ENCODE measurements at places on chromosomes 13 and 19.

GRCh38 chr13:108220041-108220440 lies 1.8 kb downstream of the ABHD13 start:
- no peak for DNase-seq

GRCh38 chr13:67133476-67133875 lies 96.7 kb downstream of the PCDH9 start:
- DNase-seq = no peak

GRCh38 chr13:45258334-45258675 lies 57.5 kb upstream of the KCTD4 start:
- DNase-seq = no peak

GRCh38 chr13:108902405-108903155 lies 273.2 kb downstream of the MYO16 start:
- peak; percentile 78 for DNase-seq

DNA sequence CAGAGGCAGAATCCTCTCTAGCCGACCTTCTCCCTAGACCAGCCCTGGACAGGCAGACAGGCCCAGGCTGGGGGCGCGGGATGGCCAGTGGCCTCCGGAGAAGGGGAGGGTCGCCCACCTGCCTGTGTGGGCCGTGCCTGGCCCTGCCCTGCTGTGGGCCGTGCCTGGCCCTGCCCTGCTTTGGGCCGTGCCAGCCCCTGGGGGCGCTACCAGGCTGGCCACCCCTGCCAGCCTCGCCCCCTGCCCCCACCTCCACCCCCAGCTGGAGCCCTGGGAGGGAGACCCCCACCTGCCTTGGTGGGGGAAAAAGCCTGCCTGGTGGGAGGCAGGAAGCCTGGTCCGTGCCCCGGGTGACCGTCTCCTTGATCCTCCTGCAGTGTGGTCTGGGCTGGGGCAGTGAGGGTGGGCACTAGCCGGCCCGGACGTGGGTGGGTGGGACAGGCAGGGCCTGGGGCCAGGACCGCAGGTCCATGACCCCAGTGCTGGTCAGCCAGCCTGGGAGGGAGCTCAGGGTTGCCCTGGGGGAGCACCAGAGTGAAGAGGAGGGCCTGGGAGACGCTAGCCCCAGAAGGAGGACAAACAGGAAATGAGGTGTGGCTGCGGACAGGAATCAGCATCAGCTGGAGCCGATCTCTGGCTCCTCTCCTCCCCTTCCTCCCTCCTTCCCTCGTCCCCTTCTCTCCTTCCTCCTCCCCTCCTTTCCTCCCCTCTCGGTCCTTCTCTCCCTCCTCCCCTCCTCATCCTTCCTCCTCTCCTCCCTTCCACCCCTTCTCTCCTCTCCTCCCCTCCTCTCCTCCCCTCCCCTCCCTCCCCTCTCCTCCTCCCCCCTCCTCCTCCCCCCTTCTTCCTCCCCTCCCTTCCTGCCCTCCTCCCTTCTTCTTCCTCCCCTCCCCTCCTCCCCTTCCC lies 5.1 kb upstream of the MKNK2 start:
- no peak for DNase-seq

GRCh38 chr19:35561436-35561835 lies 2.0 kb downstream of the ATP4A start:
- DNase-seq = no peak

DNA sequence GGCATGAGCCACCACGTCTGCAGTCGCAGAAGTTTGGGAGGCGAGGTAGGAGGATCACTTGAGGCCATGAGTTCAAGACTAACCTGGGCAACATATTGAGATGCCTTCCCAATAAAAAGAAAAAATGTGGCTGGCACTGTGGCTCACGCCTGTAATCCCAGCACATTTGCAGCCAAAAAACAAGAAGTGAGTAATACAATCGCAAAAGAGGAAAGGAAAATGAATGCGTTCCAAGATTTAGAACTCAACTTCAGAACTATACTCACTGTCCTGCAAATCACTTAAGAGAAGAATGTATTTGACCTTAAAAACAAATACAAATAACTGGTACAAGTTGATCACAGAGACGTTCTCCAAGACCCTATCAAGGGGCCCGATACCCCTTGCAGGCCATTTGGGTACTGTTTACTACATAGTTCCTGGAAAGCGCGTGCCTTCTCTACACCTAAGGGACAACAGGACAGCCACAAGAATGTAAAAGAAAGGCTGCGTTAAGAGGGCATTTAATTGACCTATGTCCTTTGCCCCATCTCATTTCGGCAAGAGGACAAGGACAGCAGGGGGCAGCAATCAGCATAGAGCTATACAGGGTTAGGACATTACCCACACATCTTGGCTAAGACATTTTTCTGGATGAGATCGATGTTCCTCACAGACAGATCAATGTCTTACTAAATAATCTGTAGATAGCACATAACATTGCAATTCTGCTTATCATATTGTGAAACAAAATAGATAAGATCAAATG lies 41.3 kb downstream of the FLT3 start:
- no peak for DNase-seq

- DNase-seq = no peak
Observed at GRCh38 chr19:46063201-46063600, 22.4 kb upstream of the IGFL4 start.

DNA sequence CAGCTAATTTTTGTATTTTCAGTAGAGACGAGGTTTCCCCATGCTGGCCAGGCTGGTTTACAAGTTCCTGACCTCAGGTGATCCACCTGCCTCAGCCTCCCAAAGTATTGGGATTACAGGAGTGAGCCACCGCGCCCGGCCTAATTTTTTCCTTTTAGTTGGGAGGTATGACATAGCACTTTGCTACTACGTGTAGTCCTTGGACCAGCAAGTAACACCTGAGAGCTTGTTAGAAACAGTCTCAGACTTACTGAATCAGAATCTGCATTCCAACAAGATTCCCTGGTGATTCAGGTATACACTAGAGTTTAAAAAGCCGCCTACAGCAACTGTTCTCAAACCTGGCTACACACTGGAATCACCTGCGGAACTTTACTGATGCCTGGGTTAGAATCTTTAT lies 1.8 kb upstream of the FARP1 start:
- no peak for DNase-seq

DNA sequence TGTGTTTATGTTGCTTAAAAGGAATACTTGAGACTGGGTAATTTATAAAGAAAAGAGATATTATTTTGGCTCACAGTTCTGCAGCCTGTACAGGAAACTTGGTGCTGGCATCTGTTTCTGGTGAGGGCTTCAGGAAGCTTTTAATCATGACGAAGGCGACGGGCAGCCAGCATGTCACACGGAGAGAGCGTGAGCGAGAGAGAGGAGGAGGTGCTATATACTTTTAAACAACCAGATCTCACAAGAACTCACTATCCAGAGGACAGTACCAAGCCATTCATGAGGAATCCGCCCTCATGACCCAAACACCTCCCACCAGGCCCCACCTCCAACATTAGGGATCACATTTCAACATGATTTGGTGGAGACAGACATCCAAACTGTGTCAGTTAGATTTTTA lies 163.4 kb upstream of the TSC22D1 start:
- no peak for DNase-seq

DNA sequence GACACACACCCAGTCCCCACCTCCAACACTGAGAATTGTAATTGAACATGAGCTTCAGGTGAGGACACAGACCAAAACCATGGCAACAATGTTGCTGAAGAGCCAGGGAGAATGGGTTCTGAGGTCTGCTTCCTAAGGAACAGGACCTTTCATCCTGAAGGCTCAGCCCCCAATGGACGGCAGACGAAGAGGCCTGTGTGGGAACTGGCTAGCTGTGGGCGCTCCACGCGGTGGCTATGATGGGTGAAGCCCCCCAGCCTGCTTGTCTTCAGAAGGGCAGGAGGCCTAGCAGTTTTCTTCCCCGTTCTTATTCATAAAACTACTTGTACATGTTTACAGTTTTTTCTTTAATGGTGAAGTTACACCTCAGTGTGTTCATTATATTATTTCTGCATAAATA lies 136.1 kb upstream of the SPACA7 start:
- DNase-seq = no peak

DNA sequence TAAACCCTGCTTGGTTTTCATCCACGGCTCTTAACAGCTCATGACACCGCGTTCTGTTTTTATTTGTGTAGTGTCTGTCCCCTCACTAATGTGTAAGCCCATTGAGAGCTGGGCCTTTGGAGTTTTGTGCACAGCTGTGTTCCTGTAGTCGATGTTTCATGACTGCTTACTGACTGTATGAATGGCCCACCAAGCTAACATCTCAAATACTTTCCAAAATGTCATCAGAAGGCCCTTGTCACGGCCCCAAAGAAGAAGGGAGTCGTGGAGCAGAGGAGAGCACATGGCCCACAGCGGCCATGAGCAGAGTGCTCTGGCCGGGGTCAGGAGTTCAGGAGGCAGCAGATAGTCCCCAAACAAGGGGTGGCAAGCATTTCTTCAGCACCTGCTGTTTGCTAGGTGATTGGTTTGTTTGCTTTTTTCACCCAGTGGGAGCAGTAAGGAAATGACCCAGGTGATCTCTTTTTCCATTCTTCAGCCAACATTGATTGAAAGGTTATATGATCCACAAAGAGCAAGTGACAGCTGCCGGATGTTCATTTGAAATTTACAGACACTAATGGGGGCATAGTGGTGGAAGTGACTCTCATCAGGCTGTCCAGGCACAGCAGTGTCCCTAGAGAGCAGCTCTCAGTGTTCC lies 315.2 kb downstream of the ATP8A2 start:
- no peak for DNase-seq

DNA sequence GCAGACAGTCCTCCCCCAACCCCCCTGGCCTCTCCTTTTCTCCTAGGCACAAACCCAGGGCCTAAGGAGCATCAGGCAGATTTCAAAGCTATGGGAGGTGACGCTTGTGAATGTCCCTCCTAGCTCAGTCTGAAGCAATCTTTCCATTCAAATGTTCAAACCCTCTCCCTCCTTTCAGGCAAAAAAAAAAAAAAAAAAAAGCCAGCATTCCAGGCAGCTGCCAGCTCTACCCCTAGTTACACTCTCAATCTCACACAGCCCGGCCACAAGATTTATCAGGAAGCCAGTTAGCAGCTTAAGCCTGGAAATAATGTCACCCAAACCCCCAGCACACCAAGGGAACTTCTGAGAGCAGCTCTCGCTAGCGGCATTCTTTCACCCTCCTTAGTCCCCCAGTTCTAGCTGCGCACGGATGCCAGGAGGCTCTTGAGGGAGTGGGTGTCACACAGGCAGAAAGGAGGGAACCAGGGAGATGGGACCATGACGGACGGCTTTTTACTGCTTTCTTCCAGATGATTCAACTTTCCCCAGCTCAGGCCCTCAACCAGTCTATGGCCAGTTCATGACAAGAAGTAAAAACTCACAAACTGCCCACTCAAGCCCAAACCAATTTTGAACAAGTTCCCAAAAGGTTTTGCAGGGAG lies 6.3 kb downstream of the SH3GL1 start:
- DNase-seq = peak; percentile 84

- DNase-seq = no peak
Observed at GRCh38 chr19:14103310-14103709, 12.8 kb upstream of the SAMD1 start.

GRCh38 chr13:110697842-110698241 lies 8.1 kb downstream of the CARS2 start:
- no peak for DNase-seq

GRCh38 chr19:39937094-39937720 lies 2.8 kb upstream of the FCGBP start:
- no peak for DNase-seq

- DNase-seq = peak; percentile 79
Observed at GRCh38 chr19:16330368-16330801, 5.8 kb downstream of the KLF2 start.

- no peak for DNase-seq
Observed at GRCh38 chr13:30675717-30676116, 58.0 kb downstream of the USPL1 start.

- no peak for DNase-seq
Observed at GRCh38 chr19:17834350-17835181, 13.2 kb downstream of the JAK3 start.

- no peak for DNase-seq
Observed at GRCh38 chr13:24076109-24076508, 84.4 kb upstream of the SPATA13 start.

DNA sequence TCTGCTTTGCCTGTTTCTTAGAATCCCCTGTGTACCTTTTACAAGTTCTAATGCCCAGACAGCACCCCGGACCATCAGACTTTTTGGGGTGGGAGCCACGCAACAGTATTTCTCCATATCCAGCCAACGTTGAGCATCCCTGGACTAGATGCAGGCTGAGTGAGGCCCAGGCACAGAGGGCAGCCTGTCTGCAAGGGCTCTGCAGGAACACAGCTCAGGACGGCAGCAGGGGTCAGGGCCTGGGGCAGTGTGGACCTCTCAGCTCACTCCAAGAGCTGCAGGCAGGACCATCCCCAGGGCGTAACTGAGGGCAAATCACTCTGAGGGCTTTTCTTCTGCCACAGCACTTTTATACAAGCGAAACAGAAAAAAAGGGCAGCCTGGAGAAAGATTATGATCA lies 95.8 kb downstream of the DNAJC15 start:
- DNase-seq = no peak

DNA sequence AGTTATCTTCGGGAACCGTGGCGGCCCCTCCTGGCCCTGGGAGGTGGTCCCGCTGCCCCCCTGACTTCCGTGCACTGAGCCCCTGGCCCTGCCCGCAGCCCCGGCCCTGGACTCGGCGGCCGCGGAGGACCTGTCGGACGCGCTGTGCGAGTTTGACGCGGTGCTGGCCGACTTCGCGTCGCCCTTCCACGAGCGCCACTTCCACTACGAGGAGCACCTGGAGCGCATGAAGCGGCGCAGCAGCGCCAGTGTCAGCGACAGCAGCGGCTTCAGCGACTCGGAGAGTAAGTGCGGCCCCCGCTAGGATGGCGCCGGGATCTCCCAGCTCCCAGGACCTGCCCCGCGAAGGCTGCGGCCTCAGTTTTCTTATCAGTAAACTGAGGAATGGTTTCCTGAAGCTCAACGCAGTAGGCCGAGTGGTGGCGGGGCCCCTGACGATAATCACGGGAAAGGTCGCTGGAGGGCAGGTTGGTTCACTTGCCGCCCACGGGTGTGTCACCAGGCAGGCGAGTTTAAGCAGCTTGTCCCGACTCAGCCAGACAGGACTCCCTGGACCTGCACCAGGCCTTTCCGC lies 924 bp downstream of the RGCC start:
- DNase-seq = no peak

GRCh38 chr13:24459234-24459633 lies 53.3 kb downstream of the PARP4 start:
- DNase-seq = no peak

- DNase-seq = no peak
Observed at GRCh38 chr13:35722458-35723052, 246.1 kb upstream of the MAB21L1 start.

- peak; percentile 85 for DNase-seq
Observed at GRCh38 chr13:41668130-41668757, 210.9 kb downstream of the RGCC start.

- no peak for DNase-seq
Observed at GRCh38 chr19:51931921-51932320, 4.6 kb downstream of the ZNF613 start.

DNA sequence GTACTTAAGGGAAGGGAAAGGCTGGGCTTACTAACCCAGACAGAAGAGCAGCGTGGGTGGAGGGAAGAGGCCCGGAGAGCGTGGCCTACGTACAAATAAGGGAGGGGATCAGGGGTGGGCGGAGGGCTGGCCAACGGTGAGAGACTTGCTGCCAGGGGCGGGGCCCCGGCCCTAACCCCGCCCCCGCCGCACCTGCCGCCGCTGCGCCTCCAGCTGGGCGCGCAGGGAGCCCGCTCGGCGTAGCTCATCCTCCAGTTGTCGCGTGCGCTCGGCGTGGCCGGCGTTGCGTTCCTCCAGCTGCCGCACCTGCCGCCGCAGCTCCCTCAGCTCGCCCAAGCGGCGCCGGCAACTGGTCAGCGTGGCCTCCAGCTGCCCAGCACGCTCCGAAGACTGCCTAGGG lies 5.7 kb downstream of the HOOK2 start:
- DNase-seq = no peak

Measured in retinal pigment epithelial cell (primary cell).